ENCODE measurements at places on chromosomes 11 and 22.

- DNase-seq: no peak
Measured at GRCh38 chr11:19087658-19088057, 27.1 kb upstream of the MRGPRX2 start.

- no peak for DNase-seq
Measured at GRCh38 chr11:83692675-83693074, 406.5 kb upstream of the CCDC90B start.

DNA sequence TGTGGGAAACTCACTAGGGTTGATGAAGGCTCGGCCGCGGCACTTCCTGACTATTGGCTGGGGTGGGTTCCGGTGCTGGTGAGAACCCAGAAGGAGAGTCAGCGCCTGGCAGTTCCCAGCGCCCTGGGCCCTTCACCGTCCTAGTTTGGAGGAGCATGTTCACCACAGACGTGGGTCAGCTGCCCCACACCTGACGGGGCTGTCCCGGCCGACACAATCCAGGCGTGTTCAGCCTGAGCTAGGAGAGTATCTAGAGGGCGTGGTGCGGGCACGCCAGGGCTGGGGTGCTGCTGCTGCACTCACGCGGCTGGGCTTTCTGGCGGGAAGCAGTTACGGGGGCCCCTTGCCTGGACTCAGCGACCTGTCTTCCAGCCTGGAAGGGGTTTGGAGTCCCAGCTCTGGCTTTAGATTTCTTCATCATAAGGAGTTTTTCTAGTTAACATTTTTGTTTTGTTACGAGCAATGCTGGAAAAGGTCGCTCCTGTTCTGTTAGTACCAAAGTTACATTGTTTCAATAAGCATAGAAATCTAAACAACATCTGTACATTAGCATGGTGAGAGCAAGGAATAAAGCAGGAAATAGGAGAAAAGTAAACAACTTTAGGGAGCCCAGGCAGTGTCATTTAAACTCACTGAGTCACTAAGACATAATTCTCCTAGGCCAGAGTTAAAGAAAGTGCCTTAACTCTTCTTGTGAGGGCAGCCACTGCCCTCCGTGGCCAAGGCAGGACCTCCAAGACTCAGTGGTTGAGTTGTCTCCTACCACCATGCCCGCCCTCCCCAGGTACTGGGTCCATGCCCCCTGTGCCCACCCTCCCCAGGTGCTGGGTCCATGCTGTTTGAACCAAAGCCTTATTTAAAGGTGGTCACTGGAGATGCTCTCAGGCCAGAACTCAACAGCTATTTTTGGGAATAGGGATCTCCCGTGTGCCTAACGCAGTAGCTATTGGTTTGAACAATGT is 12.1 kb upstream of the ADORA2A start:
- DNase-seq: no peak

DNA sequence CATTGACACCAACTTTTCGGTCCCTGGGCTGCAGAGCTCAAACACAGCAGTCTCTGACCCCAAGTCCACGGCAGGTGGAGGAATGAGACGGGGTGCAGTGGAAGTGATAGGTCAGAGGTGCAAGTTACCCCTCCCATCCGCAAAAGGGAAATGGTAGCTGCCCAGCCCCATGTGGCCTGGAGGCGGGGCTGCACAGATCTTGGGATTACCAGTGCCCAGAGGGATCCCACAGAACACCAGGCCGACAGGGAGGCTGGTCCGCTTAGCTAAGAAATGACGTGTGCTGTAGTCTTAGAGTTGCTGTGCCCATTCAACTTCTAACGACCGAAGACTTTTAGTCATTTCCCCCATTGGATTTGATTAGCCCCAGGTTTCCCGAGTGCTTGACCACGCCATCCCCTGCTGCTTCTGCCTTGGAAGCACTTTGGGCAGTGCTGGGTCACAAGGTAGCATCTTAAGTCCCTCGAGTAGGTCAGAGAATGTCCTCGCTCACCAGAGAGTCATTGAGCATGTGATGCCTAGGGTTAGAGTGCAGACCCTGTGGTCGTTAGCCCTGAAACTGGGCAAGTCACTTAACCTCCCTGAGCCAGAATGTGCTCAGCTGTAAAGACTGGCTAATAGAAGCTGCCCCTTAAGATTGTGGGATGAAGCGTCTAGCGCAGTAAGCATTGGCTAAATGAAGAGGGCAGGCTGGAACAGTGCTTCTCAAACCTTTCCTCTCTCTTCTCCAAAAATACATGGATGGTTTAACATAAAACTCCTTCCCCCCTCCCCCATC is 4.2 kb downstream of the PTGDR2 start:
- DNase-seq: no peak

- no peak for DNase-seq
Measured at GRCh38 chr11:134951305-134951700, 539.3 kb upstream of the B3GAT1 start.

DNA sequence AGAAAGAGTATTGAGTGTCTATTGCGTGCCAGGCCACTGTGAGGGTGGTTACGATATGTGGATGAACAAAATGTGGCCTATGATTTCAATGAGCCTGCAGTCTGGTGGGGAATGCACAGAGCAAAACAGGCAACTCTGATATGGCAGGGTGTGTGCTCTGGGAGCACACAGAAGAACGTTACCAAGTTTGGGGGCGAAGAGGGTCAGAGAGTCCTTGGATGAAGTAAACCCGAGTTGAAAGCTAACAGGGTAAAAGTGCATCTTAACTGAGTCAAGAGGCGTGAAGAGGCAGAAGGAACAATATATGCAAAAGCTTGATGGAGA is 258 bp downstream of the CFAP68 start:
- DNase-seq: no peak

GRCh38 chr11:75236062-75236461 is 4.5 kb upstream of the TPBGL start:
- no peak for DNase-seq

DNA sequence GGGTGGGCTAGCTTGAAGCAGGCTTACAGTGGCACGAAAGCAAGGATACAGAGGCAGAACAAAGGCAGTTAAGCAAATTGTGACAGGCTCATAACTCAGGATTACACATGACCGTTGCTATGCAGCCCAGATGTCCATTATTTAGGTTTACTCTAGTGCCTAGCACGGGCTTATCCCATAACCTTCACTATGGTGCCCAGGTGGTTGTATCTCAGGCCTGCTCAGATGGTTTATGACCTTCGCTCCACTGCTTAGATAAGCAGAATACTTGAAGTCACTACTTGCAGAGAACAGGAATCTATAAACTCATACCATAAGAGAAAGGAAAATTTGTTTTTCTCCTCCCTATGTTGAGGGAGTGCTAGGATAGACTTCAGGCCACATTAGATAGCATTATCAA is 9.0 kb downstream of the OR6M1 start:
- no peak for DNase-seq

GRCh38 chr11:64787526-64788320 is 9.4 kb upstream of the SF1 start:
- DNase-seq: peak; percentile 31

DNA sequence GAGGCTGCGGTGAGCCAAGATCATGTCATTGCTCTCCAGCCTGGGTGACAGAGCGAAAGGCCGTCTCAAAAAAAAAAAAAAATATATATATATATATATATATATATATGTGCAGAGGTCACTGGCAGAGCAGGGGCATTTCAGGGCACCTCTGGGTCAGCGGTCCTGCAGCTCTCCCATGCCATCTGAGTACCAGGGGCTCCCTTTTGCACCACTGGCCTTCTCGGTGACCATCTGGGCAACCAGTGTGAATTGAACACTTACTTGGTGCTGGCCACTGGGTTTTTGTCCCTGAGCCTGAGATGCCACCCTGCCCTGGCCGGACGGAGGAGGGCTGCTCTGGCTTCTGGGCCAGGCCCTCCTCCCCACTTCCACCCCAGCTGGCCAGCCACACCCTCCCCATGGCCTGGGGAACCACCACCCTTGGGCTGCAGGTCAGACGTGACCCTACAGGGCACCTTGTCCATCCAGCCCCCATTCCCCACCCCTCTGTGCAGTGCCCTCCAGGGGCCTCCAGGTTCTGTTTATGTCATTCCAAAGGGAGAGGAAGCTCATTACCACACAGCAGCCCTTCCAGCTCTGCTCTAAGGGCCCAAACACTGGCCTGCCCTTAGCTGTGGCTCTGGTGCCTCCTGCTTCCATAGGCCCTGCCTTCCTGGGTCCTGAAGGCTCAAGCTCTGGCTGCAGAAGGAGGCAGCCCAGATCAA is 10.3 kb downstream of the MAPK8IP1 start:
- DNase-seq: no peak

DNA sequence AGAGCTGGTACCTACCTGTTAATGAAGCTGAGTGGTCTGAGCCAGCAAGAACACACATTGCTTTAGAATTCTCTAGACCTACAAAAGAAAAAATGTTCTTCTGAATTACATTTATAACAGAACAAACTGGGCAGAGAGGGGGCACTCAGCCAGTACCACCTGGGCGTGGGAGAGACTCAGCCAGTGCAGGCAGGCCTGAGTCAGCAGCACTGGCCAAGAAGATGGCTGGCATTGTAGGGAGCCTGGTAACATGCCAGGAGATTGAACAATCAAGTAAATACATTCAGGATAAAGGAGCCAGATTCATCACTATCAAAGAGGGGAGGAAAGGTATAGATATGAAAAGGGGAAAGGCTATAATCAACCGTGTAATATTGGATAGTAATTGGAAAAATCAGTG is 19.9 kb downstream of the SERGEF start:
- no peak for DNase-seq

- DNase-seq: no peak
Measured at GRCh38 chr11:84476581-84476980, 1150.6 kb downstream of the DLG2 start.

GRCh38 chr11:97218011-97218410 is 828.2 kb downstream of the JRKL start:
- no peak for DNase-seq

- no peak for DNase-seq
Measured at GRCh38 chr11:13216019-13216710, 61.4 kb upstream of the BMAL1 start.

GRCh38 chr22:39130892-39131855 is 21.3 kb downstream of the CBX7 start:
- DNase-seq: no peak

GRCh38 chr11:28110108-28110820 is 2.1 kb downstream of the METTL15 start:
- peak; percentile 30 for DNase-seq

GRCh38 chr22:46150034-46150654 is at the start of gene PPARA:
Gene PPARA, plus strand, starts transcription at chr22:46150526. Its CDS starts 47,858 bp downstream, at chr22:46198384.
- peak; percentile 58 for DNase-seq

DNA sequence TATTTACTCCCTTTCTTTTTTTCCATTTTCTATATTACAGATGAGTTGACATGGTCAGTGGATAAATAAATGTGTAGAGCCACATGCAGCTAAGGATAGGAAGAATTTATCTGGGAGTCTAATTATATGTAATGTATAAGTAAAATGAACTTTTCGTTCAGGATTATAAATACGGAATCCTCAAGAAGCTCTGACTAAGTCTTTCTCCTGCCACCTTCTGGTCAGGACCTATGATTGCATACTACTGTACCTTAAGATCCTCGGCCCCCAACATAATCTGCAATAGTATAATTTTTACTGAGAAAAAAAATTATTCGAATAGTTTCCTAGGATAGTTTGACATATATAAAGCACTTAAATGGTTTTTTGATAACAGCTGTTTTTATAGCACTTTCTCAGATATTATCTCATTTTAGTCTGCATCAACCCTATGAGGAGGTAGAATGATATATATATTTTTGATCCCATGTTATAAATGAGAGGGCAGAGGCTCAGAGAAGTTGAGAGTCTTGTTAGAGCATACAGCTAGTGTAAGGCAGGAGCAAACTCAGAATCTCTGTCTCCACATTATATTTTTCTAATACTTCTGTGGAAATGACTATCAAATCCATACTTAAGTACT is 36.1 kb downstream of the CCDC90B start:
- DNase-seq: no peak

DNA sequence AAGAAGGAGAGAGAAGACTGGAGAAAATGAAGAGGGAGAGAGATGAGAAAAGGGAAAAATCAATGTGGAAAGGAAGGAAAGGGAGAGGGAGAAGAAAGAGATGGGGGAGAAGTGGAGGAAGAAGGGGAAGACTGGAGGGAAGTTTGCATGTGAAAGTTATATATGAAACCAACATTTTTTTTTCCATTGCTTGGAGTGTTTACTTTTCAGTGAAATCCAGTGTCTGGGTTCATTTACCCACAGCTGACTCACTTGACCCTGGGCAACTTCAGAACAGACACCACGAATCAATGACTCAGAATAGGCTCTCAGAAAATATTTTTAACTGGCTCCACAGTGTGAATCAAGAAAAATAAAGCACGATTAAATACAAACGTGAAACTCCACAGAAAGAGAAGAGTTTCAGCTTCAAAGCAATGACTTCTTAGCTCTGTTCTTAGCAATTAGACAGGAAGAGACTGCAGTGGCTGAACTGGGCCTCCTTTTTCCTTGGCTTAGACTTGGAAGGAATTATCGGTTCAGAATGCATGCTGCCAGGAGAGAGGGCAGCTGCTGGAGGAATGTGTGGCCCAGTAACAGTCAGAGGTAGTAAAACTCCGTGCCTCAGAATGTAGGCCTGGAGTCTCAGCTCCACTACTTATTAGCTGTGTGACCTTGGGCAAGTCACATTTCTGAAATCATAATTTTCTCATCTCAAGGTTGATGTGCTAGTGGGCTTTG is 237.5 kb downstream of the MIAT start:
- no peak for DNase-seq

DNA sequence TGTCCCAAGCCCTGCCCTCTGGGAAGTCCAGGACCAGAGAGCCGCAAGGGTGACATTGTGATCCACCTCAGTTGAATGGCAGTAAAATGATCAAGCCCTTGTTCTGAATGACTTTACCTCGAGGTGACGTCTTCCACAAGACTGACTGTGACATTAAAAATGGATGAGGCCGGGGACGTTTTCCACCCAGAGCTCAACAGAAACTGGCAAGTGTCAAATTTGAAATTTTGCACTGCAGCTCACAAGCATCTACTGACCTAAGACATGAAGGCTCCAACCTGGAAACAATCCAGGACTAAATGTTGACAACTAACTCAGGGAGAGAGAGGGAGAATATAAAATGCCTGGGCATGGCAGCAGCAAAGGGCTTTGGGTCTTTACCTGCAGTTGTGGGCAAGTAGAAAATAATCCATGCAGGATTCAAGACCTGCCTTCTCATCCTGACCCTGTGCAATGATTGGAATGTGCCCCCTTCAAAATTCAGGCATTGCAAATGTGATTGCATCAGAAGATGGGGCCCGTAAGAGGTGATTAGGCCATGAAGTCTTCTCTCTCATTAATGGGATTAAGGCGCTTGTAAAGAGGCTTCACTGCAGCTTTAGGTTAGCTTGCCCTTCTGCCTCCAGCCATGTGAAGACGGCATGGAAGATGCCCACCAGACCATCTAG is 33.6 kb upstream of the CLMP start:
- DNase-seq: no peak

- DNase-seq: no peak
Measured at GRCh38 chr22:45698094-45698493, 26.5 kb downstream of the ATXN10 start.
